ENCODE measurements at places on chromosomes 3 and 15. TPM values are rescaled to one million over a fixed set of nuclear protein-coding genes. Genes with fewer than 3 reads are reported as not detected.
A peak's percentile ranks its signal among the peaks of the same experiment; 100 is the strongest.

The SERPINI2 gene
- polyA plus RNA-seq, result not detected

The WDR93 gene
- not detected for polyA plus RNA-seq

The TRH gene
- not detected for polyA plus RNA-seq

The CPEB1 gene
- polyA plus RNA-seq, result 1.2 TPM

The KATNBL1 gene
- polyA plus RNA-seq, result 19.5 TPM

The RGMA gene
- polyA plus RNA-seq, result 4.6 TPM

The ACSBG1 gene
- polyA plus RNA-seq, result 0.12 TPM

The RBM6 gene
- 87.0 TPM for polyA plus RNA-seq

The UBAP1L gene
- polyA plus RNA-seq, result 2.9 TPM

The TWF2 gene
- 40.8 TPM for polyA plus RNA-seq

The SERINC4 gene
- not detected for polyA plus RNA-seq

DNA sequence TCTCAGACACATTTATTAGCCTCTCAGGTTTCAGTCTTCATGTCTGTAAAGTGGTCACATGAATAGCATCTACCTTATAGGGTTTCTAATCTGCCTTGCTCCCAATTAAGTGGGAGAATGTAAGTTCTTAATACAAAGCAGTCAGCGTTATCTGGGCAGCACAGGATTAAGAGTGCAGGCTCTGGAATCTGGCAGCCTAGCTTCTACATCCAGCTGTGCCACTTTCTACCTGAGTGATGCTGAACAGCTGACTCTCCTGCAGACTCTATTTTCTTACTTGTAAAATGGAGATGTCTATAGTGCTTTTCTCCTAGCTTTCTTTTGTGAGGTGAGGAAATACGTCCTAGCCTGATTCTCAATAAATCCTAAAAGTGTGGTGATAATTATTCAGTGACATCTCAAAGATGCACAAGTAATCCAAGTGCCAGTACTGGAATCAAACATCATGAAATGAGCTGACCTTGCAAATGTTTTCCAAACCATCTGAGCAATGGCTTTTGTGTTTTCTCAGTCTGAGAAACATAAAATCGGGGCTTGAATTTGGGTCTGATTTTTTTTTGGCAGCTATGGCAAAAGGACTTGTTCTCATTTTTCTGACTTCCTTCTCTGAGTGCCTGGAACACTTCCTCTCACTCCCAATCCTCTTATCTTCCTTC, 232.2 kb upstream of the FEZF2 start:
- DNase-seq, result no peak

DNA sequence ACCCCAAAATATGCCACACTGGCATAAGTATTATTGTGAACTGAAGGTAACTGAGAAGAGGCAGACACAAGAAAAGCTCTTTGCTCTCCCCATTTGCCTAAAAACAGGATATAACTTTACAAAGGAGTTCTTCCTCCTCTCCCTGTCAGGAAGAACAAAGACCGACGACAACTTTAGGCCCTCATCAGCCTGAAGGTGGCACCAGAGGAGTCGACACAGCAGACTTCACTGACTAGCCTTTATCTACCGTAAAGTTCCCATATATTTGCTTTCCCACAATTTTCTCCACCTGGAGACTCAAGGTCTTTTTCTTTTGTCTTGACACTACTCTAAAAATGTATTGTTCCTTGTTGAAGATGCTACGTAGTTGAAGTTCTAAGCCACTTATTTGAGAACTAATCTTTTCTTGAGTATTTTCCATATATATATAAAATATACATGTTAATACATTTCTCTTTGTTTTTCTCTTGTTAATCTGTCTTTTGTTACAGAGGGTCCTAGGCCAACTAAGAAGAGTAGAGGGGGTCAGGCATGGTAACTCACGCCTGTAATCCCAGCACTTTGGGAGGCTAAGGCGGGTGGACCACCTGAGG, 16.2 kb upstream of the XIRP1 start:
- DNase-seq, result peak; percentile 53

GRCh38 chr3:168467115-168467714, 371.5 kb upstream of the GOLIM4 start:
- no peak for DNase-seq

DNA sequence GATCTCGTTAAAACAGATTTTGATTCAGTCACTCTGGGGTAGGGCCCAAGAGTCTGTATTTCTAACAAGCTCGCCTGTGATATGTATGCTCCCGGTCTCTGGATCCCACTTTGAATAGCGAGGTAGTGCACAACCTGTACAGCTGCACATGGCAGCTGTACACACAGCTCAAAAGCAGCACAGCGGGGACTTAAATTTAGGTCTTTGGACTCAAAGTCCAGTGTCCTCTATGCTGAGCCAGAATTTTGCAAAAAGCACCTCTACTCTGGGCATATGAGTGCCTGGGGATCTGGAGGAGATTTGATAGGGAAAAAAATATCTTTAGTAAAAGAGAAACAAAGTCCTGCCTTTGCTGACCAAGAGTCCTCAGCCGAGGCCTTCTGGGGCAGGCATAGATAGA, 83.1 kb downstream of the HMG20A start:
- DNase-seq, result no peak

GRCh38 chr3:197858598-197858997, 67.5 kb downstream of the LRCH3 start:
- no peak for DNase-seq

DNA sequence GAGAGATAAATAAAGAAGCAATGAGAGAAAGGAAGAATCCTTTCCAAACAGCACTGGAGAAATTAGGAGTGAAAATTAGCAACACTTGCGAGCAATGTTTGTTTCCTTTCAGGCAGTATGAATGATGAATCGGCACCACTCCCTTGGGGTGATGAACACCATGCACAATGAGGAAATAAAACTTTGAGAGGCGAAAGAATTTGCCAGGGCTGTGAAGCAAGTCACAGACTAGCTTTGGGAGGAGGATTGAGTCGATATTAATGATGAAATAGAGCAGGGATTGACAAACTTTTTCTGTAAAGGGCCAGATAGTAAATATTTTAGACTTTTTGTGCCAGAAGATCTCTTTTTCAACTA, 237.7 kb downstream of the AGBL1 start:
- no peak for DNase-seq

DNA sequence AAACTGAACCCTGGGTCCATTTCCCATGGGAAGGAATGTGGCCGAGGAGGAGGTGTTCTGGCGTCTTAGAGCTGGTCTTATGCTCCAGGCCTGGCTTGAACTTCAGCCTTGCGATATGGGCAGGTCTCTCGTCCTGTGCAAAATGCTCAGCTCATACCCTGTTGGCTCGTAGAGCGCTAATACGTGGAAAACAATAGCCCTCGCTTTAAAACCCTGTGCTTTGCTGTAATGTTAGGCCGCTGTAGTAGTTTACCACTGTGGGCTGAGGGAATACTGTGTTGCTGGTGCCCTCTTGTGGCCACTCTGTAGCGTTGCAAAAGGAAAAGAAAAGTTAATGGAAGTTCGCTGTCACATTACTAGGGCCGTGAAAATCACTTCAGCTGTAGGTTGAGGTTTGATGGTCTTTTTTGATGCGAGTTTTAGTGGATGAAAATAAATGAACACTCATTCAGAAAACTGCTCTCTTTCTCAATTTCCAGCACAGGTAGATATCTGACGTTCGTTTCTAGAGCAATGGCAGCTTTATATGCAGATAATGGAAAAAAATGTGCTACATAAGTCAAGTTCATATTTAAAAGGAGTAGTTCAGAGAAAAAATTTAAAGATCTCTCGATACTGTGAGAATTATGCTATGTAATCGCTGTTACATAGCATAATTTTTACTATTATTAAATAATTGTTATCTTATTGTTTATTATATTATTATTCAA, 92.9 kb downstream of the MCTP2 start:
- peak; percentile 53 for DNase-seq

GRCh38 chr3:195893916-195894465, 14.4 kb downstream of the TNK2 start:
- no peak for DNase-seq

DNA sequence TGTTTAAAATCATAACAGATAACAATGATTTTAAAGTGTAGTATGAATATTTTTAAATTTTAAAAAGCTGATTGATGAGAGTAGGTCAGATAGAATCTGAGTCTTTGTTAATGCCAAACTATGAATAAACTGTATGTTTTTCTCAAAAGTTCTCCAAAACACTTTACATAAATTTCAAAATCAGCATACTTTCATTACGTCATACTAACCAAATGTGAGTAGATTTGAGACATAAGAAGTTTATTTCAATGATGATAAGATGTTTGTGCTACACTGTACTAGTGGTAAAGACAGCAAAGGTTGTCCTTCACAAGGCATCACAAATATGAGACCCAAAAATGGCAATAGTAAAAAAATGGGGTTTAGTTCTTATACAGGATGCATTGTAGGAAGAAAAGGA, 1342.9 kb downstream of the SI start:
- no peak for DNase-seq

DNA sequence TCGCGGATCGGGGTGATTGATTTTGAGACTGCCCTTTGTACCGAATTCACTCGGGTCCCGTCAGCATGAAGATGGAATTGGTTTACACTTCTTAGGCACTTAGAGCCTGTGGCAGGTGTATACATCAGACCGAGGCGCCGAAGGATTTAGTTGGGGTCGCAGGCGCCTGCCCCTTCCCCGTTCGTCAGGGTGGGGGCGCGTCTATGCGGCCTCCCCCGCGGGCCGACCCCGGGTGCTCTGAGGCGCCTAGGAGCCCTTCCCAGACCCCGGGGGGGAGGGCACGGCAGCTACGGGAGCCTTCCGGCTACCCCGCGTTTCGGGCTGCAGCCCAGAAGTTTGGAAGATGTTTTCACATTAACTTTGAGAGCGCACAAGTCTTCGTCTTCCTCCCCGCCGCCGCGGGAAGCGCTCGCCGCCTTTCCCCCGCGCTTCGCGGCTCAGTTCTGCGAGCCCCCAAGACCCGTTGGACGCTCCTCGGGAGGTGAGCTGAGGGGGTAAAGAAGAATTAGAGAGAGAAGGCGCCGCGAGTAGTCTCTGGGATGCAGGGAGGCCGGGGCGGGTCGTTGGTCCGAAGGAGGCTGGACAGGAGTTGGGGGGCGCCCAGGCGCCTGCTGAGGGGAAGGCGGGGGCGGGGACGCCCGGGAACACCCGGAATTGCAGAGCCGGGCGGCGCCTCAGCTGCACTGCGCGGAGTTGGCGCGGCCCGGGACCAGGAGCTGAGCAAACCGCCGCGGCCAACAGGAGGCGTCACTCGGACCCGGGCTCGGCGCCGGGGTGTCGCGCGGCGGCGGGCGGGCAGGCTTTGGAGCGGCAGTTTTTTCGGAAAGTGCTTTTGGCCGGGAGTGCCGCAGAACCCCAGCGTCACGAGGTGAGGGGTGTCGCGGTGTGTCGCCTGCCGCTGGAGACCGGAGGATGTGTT, 780 bp downstream of the TIPARP start:
- peak; percentile 89 for DNase-seq

DNA sequence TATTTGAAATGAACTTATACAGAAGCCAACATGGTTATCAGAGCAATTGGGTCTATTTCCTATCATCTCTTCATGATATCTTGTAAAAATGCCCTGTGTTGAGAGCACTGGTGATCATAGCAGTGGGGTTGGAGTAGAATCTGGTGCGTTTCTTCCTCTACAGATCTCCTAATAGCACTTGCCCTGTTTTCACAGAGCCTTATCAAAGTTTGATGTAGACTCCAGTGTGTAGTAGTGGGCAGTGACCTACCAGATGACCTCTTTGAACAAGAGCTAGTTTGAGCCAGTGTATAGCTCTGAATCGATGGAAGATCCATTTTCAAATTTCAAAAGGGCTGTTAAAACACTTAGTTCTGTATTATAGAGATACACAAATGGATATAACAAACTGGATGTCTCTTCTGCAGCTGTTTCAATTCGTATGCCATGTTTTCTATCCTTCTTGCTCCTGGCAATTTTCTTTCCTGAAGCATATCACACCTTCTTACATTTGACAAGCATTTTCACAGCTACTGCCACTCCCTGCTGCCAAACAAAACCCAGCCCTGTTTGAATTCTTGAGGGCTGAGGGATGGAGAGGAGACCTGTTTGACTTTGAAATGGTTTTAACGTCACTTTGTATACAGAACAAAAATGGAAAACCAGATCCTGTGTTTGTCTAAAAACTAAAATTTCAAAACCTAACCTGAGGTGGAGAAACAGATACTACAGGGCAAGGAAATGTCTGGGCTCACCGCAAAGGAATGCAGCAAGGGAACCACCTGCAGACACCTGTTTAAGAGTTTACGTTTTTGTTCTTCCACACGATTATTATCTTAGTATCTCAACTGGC, 354.5 kb upstream of the TPRG1 start:
- peak; percentile 68 for DNase-seq

- no peak for DNase-seq
Observed at GRCh38 chr3:148344521-148344920, 353.2 kb upstream of the AGTR1 start.

DNA sequence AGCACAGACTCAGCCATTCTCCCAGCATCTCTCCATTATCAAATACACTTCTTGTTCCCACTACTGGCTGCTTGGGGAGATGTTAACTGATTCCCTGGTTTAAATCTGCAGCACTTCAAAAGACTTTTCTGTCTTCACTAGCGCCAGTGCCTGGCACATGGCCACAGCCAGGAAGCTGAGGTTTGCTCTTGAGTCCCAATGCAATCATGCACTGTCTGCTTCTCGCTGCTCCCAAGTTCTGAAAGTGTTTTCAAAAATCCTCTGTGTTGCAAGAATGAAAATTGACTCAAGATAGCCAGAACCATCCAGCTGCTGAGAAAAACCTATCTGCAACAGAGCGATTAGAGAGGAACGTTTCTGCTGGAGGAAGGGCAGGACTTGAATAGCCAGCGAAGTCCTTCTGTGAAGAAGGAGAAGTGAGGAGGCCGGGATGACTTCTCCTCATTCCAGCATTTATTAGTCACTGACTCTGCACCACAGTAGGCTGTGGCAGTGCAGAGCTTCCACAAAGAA, 358.4 kb upstream of the NR2F2 start:
- DNase-seq, result peak; percentile 47

All from stomach (tissue), 19 donors.